Stimulated activated naive CD8-positive, alpha-beta T cell treated with anti-CD3 and anti-CD28 coated beads, Interleukin-15, amount 100 ng/mL, for 72 hours (primary cell): ENCODE measurements at places on chromosomes 12 and 14.

DNA sequence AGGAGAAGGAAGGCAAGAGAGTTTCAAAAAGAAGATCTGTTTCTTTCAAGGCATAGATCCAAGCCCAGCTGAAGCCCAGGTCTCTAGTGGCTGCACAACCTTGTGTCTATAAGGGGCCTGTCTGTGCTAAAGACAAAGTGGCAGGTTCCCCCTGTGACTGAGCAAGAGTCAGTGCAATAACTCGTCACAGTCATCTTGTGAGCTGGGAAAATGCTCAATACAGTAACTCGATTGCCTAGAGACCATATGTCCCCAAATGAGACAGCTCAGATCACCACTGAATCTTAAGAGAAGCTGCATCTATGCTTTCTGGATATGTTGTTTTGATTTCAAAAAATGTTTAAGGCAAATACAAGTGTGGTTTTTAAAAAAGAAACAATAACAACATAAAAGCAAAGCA, 24.2 kb downstream of the ST8SIA1 start:
- DNase-seq = no peak

GRCh38 chr14:104036212-104036611, 49.3 kb upstream of the ASPG start:
- no peak for DNase-seq

DNA sequence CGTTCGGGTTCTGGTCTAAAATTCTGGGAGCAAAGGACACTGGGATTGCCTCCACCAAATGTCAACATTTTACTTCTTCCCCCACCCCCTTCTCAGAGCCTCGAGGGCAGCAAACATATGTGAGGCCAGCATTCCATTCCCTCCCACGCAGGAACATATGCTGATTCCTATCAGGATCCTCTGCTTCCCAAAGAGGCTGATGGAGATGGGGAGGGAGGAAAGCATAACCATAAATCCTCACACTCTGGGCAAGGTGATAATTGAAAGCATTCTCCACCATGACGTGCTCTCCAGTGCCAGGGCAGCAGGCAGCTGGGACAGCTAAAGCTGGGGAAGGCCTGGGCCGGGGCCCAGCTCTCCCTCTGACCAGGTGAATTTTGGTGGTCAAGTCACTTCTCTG, 395.0 kb downstream of the ZFP36L1 start:
- DNase-seq = no peak

- DNase-seq = peak; percentile 51
Observed at GRCh38 chr12:113261847-113262470, 40.7 kb downstream of the TPCN1 start.

- DNase-seq = no peak
Observed at GRCh38 chr12:2233034-2233433, 180.2 kb downstream of the CACNA1C start.

DNA sequence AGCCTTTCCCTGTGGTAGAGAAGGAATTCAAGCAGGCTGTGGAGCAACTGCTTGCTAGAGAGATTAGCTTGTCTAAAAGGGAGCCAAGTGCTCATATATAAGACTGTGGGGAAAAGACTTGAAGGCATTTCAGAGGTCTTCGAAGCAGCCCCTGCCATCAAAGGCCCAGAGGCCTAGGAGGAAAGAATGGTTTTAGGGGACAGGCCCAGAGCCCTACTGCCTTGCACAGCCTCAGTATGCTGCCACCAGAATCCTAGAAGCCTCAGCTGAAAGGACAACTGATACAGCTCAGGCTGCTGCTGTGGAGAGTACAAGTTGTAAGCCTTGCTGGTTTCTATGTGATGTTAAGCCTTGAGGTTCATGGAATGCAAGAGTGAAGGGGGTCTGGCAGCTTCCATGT, 109.9 kb downstream of the DERA start:
- no peak for DNase-seq

GRCh38 chr14:20332431-20332787, 670 bp downstream of the CCNB1IP1 start:
- DNase-seq = no peak

- no peak for DNase-seq
Observed at GRCh38 chr12:28517101-28517500, 326.8 kb downstream of the CCDC91 start.

- no peak for DNase-seq
Observed at GRCh38 chr12:116698554-116699075, 39.3 kb downstream of the SPRING1 start.

- DNase-seq = peak; percentile 36
Observed at GRCh38 chr12:128829861-128830504, 6.2 kb upstream of the SLC15A4 start.

DNA sequence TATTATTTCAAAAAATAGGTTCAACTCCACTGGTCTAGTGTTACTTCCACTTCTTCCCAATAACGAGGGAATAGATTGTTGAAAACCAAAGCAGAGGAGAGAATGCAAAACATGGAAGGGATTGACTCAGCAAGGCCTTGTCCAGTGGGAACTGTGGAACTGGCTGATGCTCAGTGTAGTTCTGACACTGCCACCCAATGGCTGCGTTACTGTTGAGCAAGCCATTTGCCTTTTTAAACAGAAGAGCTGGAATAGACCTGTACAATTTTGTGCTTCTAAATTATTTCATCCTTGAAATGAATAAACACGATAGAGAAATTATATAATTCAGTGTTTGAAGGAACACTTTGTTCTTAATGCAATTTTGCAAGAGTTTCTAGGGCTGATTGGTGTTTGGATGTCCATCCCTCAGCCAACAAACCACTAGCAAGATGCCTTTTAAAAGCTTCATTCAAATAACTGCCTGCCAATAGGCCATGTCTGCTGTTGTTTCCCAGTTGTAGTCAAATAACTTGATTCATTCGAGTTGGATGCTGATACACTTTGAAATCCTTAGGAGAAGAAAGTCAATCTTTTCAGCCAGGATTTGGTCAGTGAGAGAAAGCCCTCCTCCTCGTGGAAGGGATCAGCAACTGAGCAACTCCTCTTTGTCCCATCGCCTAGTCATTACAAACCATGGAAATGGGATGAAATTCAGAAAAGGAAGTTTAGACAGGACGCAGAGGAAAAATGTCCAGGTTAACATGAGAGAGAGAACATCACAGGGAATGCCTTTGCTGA, 7.3 kb upstream of the MGP start:
- no peak for DNase-seq

- DNase-seq = no peak
Observed at GRCh38 chr14:54817506-54817905, 85.1 kb downstream of the GCH1 start.

GRCh38 chr14:104103446-104104075, 18.1 kb downstream of the ASPG start:
- no peak for DNase-seq

GRCh38 chr14:100580316-100581227, 6.6 kb downstream of the BEGAIN start:
- DNase-seq = no peak

- no peak for DNase-seq
Observed at GRCh38 chr12:105257321-105257728, 21.4 kb upstream of the APPL2 start.

DNA sequence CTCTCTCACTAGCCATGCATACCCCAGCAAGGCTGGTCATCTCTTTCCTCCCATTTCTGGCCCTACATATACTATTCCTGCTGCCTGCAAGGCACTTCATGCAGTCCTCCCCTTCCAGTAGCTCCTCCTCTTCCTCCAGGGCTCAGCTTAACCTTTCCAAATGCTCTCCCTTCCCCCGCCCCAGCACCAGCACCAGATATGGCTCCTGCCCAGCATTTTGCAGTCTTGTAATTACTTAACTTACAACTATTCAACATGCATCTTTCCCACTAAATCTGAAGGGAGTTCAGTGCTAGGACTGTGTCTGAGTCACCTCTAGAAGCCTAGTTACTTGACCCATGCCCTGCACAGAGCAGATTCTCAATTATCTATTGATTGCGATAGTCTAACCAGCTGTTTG, 1.8 kb upstream of the FBXO21 start:
- DNase-seq = no peak

GRCh38 chr12:108938247-108938924, 58.5 kb downstream of the DAO start:
- DNase-seq = no peak

- no peak for DNase-seq
Observed at GRCh38 chr12:28711421-28711820, 437.7 kb upstream of the FAR2 start.

GRCh38 chr14:59254911-59255545, 66.6 kb downstream of the DAAM1 start:
- DNase-seq = no peak

GRCh38 chr14:72516936-72517700, 376.8 kb downstream of the DPF3 start:
- peak; percentile 68 for DNase-seq

DNA sequence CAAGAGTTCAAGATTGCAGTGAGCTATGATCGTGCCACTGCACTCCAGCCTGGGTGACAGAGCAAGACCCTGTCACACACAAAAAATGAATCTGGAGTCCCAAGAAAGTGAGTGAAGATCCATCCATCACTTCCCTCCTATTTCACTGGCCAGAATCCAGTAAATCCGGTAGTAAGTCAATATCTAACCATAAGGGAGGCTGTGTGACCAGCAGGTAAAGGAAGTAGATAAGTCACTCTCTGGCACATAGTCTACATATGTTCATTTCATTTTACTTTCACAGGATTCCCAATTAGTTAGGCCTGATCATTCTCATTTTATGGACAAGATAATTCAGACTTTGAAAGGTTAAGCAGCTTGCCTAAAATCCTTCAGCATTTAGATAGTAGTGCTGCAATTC, 11.9 kb upstream of the TCP11L2 start:
- no peak for DNase-seq

DNA sequence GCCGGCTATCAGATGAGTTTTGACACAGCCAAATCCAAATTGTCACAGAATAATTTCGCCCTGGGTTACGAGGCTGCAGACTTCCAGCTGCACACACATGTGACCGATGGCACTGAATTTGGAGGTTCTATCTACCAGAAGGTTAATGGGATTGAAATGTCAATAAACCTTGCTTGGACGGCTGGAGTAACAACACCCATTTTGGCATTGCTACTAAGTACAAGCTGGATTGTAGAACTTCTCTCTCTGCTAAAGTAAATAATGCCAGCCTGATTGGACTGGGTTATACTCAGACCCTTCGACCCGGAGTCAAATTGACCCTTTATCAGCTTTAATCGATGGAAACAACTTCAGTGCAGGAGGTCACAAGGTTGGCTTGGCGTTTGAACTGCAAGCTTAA, 100.2 kb upstream of the EVL start:
- DNase-seq = no peak

GRCh38 chr12:107109726-107110719, 16.7 kb upstream of the CRY1 start:
- no peak for DNase-seq
